ENCODE measurements at places on chromosomes 5 and 9. TPM values are rescaled to one million over a fixed set of nuclear protein-coding genes. Genes with fewer than 3 reads are reported as not detected.

DNA sequence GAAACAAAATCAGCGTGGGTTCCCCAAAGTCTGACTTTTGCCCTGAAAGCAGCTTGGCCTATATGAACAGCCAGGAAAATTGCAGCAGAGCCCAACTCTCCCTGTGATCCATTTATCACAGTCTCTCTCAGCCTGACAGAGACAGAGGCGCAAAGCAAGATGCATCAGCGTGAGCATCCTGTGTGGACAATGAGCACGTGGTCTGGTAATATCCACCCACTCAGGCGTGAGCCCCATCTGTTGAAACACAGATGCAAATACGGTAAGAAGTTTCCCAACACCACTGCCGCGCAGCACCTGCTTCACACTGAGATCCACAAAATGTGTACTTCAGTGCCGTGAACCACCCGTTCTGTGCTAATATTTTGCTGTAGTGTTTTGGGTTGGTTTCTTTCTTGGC is 114.6 kb downstream of the MRPL36 start:
- DNase-seq: no peak

DNA sequence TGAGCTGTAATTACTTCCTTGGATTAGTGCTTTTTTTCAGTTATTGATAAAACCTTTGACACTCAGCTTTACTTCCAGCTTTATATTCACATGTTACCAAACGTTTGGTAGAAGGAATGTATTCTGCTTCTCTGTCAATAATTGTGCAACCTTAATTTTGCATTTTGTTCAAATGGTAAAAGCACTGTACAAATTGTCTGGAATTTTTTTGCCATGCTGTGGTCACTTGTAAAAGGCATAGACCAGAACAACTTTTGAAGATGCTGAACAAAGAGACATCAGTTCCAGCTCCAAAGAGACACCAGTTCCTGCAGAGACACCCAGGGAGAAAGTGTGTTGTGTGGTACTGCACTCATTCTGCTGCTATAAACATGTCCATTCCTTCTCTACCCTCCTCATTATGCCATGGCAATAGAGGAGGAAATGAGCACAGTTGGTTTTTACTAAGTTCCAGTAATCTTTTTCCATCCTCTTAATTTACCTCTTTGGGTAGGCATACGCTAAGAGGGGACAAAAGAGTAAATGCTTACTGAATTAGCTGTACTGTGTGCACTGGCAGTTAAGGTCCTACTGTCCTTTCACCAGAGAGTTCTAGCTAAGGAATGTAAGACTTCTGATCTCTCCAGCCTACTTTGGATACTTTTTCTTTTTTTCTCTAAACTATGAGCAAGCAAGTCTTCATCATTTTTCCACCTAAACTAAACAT is 387.4 kb downstream of the FGF10 start:
- no peak for DNase-seq

- peak; percentile 89 for DNase-seq
Measured at GRCh38 chr9:128192601-128193371, 1.4 kb upstream of the CIZ1 start.

DNA sequence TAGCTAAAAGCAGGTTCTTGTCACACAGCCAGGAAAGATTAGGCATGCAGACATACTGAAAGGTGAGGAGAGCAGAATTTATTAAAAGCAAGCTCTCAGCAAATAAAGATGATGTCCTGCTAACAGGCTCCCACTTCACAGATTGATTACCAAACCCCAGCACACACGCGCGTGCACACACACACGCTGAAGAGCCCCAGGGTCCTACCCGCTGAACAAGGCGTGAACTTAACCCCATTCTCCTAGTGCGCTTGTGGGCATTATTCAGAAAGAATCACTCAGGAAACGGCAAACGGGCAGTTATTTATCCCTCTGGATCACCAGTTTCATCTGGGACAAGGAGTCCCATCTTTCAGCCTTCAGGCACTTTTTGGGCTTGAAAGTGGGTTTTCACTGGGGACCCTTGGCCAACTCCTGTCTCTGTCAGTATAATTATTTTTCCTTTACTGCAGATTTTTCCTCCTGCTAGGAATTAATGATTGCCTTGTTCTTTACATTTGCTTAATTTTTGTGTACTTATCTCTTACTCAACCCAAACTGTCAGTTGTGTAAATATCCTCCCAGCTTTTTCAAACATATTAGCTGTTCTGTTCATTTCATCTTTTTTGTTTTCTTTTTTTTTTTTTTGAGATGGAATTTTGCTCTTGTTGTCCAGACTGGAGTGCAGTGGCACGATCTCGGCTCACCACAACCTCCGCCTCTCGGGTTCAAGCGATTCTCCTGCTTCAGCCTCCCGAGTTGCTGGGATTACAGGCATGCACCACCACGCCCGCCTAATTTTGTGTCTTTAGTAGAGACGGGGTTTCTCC is 92.6 kb downstream of the RIC1 start:
- no peak for DNase-seq

GRCh38 chr5:77102549-77102948 is 15.5 kb upstream of the ZBED3 start:
- DNase-seq: no peak

DNA sequence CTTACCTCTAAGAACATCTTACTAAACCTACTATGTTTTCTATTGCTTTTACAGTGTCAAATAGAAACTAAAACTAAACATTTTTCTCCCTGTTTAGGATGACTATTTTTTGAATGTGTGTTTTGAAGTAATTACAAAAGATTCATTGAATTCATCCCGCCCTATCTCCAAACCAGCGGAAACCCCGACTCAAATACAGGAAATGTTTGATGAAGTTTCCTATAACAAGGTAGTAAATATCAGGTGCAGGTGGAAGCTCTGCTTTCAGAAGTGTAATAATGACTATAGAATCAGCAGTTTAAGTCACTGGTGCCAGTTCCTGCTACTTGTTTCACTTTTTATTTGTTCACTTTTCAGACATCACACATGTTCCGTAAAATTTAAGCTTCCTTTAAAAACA is 20.0 kb downstream of the ERAP2 start:
- no peak for DNase-seq

DNA sequence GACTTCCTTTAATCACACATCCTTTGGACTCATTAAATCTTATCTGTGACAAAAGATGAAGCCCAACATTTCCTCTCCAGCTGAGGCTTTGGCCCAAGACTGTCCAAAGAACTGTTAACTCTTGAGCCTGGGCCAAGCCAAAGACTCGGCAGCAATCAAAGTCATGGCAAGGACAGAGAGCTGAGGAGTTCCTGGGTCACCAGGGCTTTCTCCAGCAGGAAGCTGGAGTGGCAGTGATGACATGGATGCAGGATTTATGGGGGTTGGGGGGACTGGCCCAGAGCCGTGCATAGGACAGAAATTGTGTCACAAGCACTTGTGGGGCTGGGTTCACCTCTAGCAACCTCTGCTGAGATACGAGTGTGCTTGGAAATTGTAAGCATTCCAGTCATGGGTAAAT is 440.3 kb downstream of the PLK2 start:
- DNase-seq: no peak

ANKRD18B gene
- 4.2 TPM for total RNA-seq

SLC25A2 gene
- total RNA-seq: 1.8 TPM

TNFAIP8 gene
- 52.8 TPM for total RNA-seq

GADD45G gene
- 9.3 TPM for total RNA-seq
